ENCODE measurements at places on chromosomes 3 and 15. TPM values are rescaled to one million over a fixed set of nuclear protein-coding genes. Genes with fewer than 3 reads are reported as not detected.

Gene SLC28A2
- not detected for total RNA-seq

Gene DAZL
- total RNA-seq = not detected

Gene KCNAB1
- total RNA-seq = 0.79 TPM

Gene LRTM1
- total RNA-seq = not detected

Gene SLC38A3
- total RNA-seq = 1.8 TPM

Gene TMIE
- not detected for total RNA-seq

Gene CDHR4
- 0.12 TPM for total RNA-seq

Gene MAP1A
- total RNA-seq = 24.3 TPM

Gene CFAP20DC
- 12.8 TPM for total RNA-seq

GRCh38 chr15:77461486-77461885, 40.8 kb downstream of the HMG20A start:
- no peak for DNase-seq
- no peaks in the 10 kb centered on the region for H3K27me3 ChIP-seq
- H3K4me3 ChIP-seq = no peak overlapping the region
- H3K4me1 ChIP-seq = peaks cover 12% of the 10 kb centered on the region

DNA sequence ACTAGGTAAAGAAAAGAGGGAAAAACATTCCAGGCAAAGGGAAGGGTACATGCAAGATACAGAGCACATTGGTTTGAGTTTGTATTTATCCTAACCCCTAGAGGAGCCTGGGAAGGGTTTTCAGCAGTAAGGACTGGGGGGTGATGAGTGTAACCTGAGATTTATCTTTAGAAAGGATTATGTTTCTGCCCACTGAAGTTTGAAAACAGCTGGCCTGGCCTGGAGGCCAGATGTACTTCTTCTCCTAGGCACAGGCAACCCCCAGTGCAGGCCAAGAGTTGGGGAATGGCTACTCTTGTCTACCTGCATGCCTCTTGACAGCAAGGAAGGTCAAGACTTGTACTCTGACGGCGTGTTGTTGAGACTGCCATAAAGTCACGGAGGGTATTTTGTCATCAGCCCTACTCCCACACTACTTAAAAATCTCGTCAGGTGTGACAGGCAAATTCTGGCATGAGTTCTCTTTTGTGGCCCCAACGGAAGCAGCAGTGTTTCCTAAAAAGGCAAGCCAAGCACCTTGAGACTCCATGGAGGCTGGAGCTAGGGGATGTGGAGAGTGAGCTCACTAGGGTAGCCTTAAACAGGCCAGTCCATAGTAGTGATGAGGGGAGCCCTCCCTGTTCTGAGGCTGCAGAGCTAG, 241.5 kb upstream of the WNT5A start:
- H3K27me3 ChIP-seq = no peaks in the 10 kb centered on the region
- no peaks in the 10 kb centered on the region for H3K36me3 ChIP-seq
- peaks cover 14% of the 10 kb centered on the region for H3K4me1 ChIP-seq

DNA sequence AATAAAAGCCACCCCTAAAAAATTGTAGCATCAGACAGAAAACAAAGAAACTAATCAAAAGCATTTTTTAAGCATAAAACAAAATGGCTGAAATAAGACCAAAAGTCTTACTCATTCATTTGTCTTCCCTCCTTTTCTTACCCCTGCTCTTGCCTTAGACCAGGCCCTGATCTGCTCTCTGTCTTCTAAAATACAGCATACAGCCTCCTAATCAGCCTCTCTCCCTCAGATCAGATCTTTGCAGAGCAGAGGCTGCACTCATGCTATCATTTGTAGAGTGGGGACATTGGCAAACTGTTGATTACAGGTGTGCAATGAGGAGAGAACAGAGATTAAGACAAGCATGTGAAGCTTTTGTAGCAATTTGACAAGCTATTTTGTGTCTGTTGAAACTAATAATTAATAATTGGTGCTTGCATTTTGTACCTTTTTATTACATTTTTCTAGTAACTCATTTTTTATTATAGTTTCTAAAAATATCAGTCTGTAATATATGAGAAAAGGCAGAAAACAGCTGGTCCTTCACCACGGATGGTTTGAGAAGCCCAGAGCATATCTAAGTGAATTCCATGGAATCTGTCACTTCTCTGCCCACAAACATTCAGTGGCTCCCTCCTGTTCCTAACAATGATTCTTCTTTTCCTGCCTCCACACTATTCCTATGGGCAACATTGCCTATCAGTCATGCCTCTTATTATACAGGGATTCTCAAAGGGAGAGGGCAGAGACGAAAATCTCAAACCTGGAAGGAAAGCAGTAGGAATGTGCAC, 286.2 kb upstream of the STT3B start:
- H3K27ac ChIP-seq = no peak overlapping the region
- no peaks in the 10 kb centered on the region for H3K27me3 ChIP-seq
- H3K4me3 ChIP-seq = no peak overlapping the region
- H3K4me1 ChIP-seq = peaks cover 22% of the 10 kb centered on the region

GRCh38 chr3:8762607-8763377, 6.6 kb downstream of the OXTR start:
- no peaks in the 10 kb centered on the region for H3K36me3 ChIP-seq
- H3K27ac ChIP-seq = no peak overlapping the region
- no peak for DNase-seq

DNA sequence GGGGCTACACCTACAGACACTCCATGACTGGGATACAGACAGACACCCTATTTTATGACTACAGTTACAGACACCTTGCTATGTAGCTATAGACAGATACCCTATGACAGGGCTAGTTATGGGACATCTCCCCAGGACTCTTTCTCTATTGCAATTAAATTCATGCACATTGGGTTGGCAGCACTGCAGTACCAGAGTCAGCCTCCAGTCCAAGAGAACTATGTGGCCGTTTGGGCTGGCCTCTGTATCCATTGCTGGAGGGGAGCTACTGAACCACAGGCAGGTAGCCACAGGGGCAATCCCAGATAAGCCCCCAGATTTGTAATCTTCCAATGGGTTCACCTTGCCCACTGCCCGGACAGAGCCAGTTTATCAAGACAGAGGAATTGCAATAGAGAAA, 108.4 kb upstream of the SPATA16 start:
- H3K36me3 ChIP-seq = no peaks in the 10 kb centered on the region
- H3K27ac ChIP-seq = no peak overlapping the region
- no peak for DNase-seq
- no peaks in the 10 kb centered on the region for H3K4me1 ChIP-seq
- H3K27me3 ChIP-seq = no peaks in the 10 kb centered on the region

GRCh38 chr3:141669434-141669833, 68.7 kb upstream of the RNF7 start:
- DNase-seq = no peak
- H3K27ac ChIP-seq = no peak overlapping the region
- peaks cover 4% of the 10 kb centered on the region for H3K4me1 ChIP-seq
- no peak overlapping the region for H3K4me3 ChIP-seq

DNA sequence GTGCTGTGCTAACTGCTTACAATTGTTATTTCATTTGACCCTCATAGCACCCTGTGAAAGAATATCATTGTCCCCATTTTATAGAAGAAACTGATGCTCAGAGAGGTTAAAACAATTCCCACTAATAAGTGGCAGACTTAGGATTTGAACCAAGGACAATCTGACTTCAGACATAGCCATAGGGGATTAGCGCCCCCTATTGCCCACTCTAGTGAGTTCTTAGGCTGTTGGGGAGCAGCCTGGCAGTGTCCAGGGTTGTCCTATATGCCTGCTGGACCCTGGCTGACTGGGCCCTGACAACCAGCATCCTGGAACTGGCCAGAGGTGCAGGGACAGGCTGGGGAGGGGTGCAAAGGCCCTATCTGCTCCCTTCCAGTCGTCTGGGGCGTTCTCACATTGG, 15.4 kb downstream of the DPH3 start:
- no peak overlapping the region for H3K4me3 ChIP-seq
- peak; percentile 29 for DNase-seq
- H3K36me3 ChIP-seq = no peaks in the 10 kb centered on the region
- H3K27ac ChIP-seq = no peak overlapping the region
- H3K27me3 ChIP-seq = no peaks in the 10 kb centered on the region

DNA sequence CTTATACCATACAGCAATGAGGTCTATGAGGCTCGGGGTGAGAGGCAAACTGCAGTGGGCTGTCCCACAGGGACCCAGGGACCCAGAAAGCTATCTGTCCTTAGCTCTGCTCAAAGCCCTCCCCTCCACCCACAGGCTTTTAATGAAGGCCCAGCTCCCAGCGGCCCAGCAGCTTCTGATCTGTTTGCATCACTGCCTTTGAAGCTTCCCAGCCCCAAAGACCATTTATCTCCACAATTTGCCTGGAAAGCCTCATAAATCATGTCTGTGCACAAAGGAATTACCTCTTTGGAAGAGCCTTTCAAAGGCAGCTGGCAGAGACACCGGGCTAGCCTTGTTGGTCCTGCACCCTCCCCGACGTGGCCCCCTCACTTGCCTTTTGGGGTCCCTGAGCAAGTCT, 123.9 kb downstream of the RAB11A start:
- H3K4me1 ChIP-seq = peaks cover 1% of the 10 kb centered on the region
- H3K4me3 ChIP-seq = no peak overlapping the region
- H3K27ac ChIP-seq = no peak overlapping the region
- H3K36me3 ChIP-seq = no peaks in the 10 kb centered on the region

DNA sequence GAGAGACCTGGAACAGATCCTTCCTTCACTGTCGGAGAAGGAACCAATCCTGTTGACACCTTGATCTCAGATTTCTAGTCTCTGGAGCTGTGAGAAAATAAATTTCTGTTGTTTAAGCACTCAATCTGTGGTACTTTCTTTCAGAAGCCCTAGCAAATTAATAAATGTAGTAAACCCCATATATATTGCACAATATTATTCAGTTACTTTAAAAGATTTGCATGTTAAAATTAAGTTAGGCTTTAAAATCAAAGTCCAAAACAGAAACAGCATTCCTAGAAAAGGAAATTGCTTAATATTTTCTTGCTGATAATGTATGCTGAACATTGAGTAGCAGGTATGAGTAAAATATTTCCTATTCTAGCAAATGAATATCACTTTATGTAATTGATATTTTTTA, 113.2 kb downstream of the LEKR1 start:
- H3K4me3 ChIP-seq = no peak overlapping the region
- no peak overlapping the region for H3K27ac ChIP-seq
- H3K4me1 ChIP-seq = no peaks in the 10 kb centered on the region
- DNase-seq = no peak

GRCh38 chr3:123949641-123950040, 11.4 kb downstream of the CCDC14 start:
- no peak overlapping the region for H3K4me3 ChIP-seq
- H3K4me1 ChIP-seq = no peaks in the 10 kb centered on the region
- H3K27me3 ChIP-seq = no peaks in the 10 kb centered on the region
- H3K36me3 ChIP-seq = peaks cover 24% of the 10 kb centered on the region

GRCh38 chr15:64443747-64444621, 16.4 kb upstream of the ZNF609 start:
- no peak overlapping the region for H3K4me3 ChIP-seq
- H3K27me3 ChIP-seq = no peaks in the 10 kb centered on the region
- no peak overlapping the region for H3K27ac ChIP-seq
- H3K4me1 ChIP-seq = no peaks in the 10 kb centered on the region

DNA sequence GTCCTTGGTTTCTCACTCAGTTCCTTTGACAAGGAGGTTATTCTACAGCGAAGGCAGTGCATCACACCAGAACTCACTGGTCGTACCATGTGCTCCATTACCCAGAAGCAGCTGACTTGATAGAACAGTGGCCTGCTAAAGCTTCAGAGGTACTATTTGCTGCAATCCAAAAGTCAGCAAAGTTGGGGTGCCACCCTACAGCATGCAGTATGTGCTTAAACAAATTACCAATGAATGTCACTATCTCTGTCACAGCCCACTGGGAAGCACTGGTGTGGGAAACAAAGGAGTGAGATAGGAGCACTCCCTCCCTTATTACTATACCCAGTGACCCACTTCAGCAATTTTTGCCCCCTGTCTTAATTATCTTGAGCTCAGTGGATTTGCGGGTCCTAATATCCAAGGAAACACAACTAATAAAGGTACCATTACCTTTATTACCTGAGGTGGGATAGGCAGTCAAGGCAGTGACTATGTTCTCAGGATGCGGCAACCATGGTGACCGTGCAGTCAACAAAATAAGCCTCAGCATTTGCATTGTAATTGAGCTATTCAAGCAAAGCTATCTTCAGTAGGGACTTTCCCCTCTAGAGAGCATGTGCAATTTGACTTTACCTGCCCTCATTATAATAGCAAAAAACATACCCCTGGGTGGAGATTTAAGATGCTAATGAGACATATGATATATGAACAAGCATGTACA, 199.4 kb downstream of the OCA2 start:
- no peak for DNase-seq
- H3K27ac ChIP-seq = no peak overlapping the region
- H3K27me3 ChIP-seq = no peaks in the 10 kb centered on the region
- peaks cover 6% of the 10 kb centered on the region for H3K36me3 ChIP-seq
- no peaks in the 10 kb centered on the region for H3K4me1 ChIP-seq

- peaks cover 41% of the 10 kb centered on the region for H3K4me1 ChIP-seq
- H3K27ac ChIP-seq = no peak overlapping the region
- peaks cover 8% of the 10 kb centered on the region for H3K36me3 ChIP-seq
- H3K27me3 ChIP-seq = peaks cover 21% of the 10 kb centered on the region
- peak overlapping the region; percentile 93 for H3K4me3 ChIP-seq
Observed at GRCh38 chr3:121836064-121836463, 1.1 kb downstream of the EAF2 start.

- H3K36me3 ChIP-seq = no peaks in the 10 kb centered on the region
- peaks cover 17% of the 10 kb centered on the region for H3K4me1 ChIP-seq
- H3K27ac ChIP-seq = no peak overlapping the region
- no peak overlapping the region for H3K4me3 ChIP-seq
- no peaks in the 10 kb centered on the region for H3K27me3 ChIP-seq
Observed at GRCh38 chr3:161427347-161427746, 56.0 kb upstream of the SPTSSB start.

- H3K4me1 ChIP-seq = peaks cover 6% of the 10 kb centered on the region
- H3K36me3 ChIP-seq = no peaks in the 10 kb centered on the region
- H3K27me3 ChIP-seq = peaks cover 9% of the 10 kb centered on the region
- peak; percentile 74 for DNase-seq
- H3K27ac ChIP-seq = no peak overlapping the region
- H3K4me3 ChIP-seq = no peak overlapping the region
Observed at GRCh38 chr15:68924866-68925560, 5.3 kb upstream of the SPESP1 start.

GRCh38 chr3:101252945-101253344, 67.4 kb downstream of the IMPG2 start:
- peaks cover 38% of the 10 kb centered on the region for H3K4me1 ChIP-seq
- no peaks in the 10 kb centered on the region for H3K27me3 ChIP-seq
- DNase-seq = no peak
- no peak overlapping the region for H3K4me3 ChIP-seq
